ENCODE measurements at places on chromosomes 7 and 10. TPM values are rescaled to one million over a fixed set of nuclear protein-coding genes. Genes with fewer than 3 reads are reported as not detected.

- H3K4me1 ChIP-seq: no peaks in the 10 kb centered on the region
- no peak for DNase-seq
- H3K4me3 ChIP-seq: no peak overlapping the region
Measured at GRCh38 chr7:7889791-7890568, 78.6 kb upstream of the GLCCI1 start.

- no peak for DNase-seq
- no peak overlapping the region for H3K27ac ChIP-seq
- H3K4me1 ChIP-seq: peaks cover 36% of the 10 kb centered on the region
Measured at GRCh38 chr10:61941202-61941681, 39.7 kb downstream of the ARID5B start.

DNA sequence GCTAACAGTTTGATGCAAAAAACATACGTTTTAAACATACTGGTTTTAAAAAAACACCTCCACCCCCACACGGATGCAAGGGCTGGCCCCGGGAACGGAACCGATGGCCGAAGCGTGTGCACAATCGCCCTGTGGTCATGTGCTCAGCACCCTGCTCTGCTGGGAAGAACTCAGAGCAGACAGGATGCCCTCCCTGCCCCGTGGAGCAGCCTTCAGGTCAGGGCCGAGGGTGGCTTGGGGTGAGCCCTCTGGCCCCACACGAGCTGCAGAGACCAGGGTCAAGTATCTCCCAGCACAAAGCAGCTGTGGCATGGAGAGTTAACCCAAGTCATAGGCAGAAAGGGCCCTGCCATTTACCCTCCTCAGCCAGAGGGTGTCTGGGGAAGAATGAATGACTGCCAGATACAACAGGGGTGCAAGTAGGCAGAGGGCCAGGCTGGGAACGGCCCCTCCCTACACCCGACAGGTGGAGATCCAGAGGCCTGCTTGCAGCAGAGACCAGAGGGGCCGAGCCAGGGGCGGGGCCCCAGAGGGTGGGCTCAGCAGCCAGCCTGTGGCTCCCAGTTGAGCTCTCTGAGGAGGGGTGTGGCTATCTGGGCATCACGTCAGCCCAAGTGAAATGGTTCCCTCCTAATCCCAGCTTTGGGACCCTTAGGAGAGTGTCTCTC is 56.8 kb downstream of the ZRANB1 start:
- DNase-seq: no peak
- peaks cover 40% of the 10 kb centered on the region for H3K4me1 ChIP-seq
- no peak overlapping the region for H3K4me3 ChIP-seq
- no peaks in the 10 kb centered on the region for H3K27me3 ChIP-seq
- peaks cover 42% of the 10 kb centered on the region for H3K36me3 ChIP-seq

DNA sequence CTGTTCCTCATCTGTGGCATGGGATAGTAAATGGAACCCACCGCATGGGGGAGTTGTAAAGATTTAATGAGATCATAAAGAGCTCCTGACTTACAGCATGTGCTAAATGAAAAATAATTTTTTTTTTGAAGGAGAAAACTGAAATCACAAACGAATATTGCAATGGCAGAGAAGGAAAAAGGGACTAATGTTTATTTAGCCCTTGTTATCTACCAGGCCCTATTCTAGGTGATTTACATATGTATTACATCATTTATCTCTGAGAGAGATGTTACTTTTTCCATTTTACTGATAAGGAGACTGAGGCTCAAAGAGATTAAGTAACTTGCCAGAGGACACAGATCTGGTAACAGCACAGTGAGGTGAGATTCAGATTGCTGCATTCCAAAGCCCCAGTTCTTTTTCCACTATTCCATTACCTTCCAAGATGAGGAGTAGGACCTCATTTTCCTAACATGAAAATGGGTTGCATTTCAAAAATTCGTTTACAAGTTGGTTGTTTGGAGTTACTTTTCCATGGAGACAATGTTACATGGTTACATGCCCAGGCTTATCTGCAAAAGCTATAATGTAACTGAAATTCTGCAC is 28.6 kb downstream of the VCL start:
- H3K27me3 ChIP-seq: no peaks in the 10 kb centered on the region
- peaks cover 33% of the 10 kb centered on the region for H3K4me1 ChIP-seq
- no peak for DNase-seq
- H3K4me3 ChIP-seq: no peak overlapping the region

DNA sequence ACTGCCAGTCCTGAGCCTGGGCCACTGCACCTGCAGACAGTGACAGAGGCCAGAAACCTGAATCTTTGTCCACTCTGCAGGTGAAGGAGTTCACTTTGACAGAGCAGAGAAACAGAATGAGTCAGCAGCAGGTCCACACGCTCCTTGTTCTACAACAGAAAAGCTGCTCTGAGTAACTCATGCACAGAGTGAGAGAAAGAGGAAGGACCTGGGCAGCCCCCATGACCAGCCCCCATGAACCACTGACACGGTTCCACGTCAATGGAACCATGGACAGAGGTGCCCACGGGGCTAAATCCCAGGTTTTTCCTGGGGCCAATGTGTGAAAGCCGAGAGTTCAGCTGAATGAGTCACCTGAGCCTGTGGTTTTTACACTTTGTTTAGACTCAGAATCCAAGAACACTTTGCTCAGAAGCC is 40.8 kb upstream of the CTBP2 start:
- H3K27me3 ChIP-seq: no peaks in the 10 kb centered on the region
- no peak overlapping the region for H3K27ac ChIP-seq
- no peaks in the 10 kb centered on the region for H3K4me1 ChIP-seq

- H3K36me3 ChIP-seq: no peaks in the 10 kb centered on the region
- DNase-seq: peak; percentile 11
- H3K4me3 ChIP-seq: no peak overlapping the region
- no peaks in the 10 kb centered on the region for H3K4me1 ChIP-seq
- no peaks in the 10 kb centered on the region for H3K27me3 ChIP-seq
- H3K27ac ChIP-seq: no peak overlapping the region
Measured at GRCh38 chr7:120833546-120833945, 24.4 kb downstream of the TSPAN12 start.

DNA sequence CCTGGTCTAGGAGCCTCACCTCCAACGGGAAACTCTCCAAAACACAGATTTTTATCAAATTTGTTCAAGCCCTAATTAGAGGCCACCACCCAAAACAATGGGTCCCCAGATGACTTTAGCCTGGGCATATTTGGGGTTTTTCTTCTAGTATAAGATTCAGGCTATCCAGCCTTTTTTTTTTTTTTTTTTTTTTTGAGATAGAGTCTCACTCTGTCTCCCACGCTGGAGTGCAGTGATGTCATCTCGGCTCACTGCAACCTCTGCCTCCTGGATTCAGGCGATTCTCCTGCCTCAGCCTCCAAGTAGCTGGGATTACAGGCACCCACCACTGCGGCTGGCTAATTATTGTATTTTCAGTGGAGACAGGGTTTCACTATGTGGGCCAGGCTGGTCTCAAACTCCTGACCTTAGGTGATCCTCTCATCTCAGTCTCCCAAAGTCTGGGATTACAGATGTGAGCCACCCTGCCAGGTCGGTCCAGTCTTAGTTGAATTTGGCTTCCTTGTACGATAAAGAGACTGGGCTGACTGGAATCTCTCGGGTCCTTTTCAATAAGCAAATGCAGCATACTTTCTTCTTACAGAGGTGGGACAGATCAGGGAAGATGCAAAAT is 91.4 kb upstream of the KLF6 start:
- no peak overlapping the region for H3K27ac ChIP-seq
- H3K4me1 ChIP-seq: peaks cover 5% of the 10 kb centered on the region
- no peak overlapping the region for H3K4me3 ChIP-seq
- peak; percentile 18 for DNase-seq
- no peaks in the 10 kb centered on the region for H3K27me3 ChIP-seq
- no peaks in the 10 kb centered on the region for H3K36me3 ChIP-seq

DNA sequence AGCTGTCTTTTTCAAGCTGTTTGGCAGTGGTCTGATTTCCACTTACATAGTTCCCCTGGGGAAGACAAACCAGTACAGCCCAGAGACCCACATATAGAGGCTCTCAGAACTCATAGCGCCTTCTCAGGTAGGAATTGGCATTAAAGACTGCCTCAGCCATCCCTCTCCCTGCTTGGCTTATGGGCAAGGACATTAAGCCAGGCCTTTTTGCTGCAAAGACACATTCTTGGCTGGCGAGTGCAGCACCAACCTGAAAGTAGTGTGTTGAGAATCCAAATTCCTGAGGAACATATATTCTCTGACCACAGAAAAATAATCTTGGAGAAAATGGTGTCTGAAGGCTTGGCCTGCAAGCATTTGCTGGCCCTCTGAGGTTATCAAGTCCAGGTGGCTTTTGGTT is 39.2 kb upstream of the HPS1 start:
- no peak overlapping the region for H3K4me3 ChIP-seq
- no peaks in the 10 kb centered on the region for H3K36me3 ChIP-seq
- no peak overlapping the region for H3K27ac ChIP-seq
- peaks cover 2% of the 10 kb centered on the region for H3K4me1 ChIP-seq

- no peak overlapping the region for H3K4me3 ChIP-seq
- H3K27me3 ChIP-seq: no peaks in the 10 kb centered on the region
- peak; percentile 85 for DNase-seq
- H3K27ac ChIP-seq: peak overlapping the region; percentile 99
- peaks cover 59% of the 10 kb centered on the region for H3K4me1 ChIP-seq
- no peaks in the 10 kb centered on the region for H3K36me3 ChIP-seq
Measured at GRCh38 chr10:93437946-93438612, 44.1 kb downstream of the MYOF start.

DNA sequence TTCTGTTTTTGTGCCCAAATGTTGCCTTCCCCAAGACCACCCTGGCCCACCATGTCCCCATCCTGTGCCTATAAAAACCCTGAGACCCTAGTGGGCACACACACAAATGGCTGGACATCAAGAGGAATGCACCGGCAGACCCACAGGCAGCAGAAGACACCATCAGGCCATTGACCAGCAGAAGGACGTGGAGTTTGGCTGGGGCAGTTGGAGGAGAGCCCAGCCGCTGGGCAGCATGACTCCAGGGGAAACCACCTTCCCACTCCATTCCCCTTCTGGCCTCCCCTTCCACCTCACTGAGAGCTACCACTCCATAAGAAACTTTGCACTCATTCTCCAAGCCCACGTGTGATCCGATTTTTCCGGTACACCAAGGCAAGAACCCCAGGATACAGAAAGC is 309.2 kb downstream of the CAMK1D start:
- H3K4me3 ChIP-seq: no peak overlapping the region
- H3K36me3 ChIP-seq: no peaks in the 10 kb centered on the region
- H3K27ac ChIP-seq: no peak overlapping the region
- no peaks in the 10 kb centered on the region for H3K4me1 ChIP-seq
- DNase-seq: no peak

GRCh38 chr10:13892001-13892491 is 305.3 kb downstream of the PRPF18 start:
- H3K4me1 ChIP-seq: peaks cover 5% of the 10 kb centered on the region
- peak overlapping the region; percentile 36 for H3K4me3 ChIP-seq
- no peaks in the 10 kb centered on the region for H3K36me3 ChIP-seq
- no peak for DNase-seq

DNA sequence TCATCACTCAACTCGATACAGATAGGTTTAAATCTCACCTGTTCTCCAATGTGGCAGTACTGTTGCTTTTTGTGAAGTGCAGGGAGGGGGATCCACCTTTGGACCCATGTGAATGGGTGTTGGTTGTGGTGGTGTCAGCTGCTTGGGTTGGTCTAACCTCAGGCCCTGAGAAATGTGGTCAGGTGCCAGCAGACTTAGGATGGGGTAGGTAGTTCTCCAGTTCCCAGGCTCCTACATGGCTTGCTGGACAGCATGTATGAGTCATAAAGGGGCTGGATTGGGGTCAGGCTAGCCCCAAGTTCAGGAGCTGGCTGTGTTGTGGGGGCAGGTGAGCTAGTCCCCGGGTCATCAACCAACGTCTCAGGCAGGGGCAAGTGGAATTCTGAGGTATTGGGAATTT is 472.6 kb upstream of the CNTNAP2 start:
- H3K27ac ChIP-seq: no peak overlapping the region
- no peaks in the 10 kb centered on the region for H3K36me3 ChIP-seq
- no peaks in the 10 kb centered on the region for H3K4me1 ChIP-seq

- H3K4me1 ChIP-seq: peaks cover 6% of the 10 kb centered on the region
- H3K27ac ChIP-seq: peak overlapping the region; percentile 99
- H3K4me3 ChIP-seq: peak overlapping the region; percentile 88
- DNase-seq: peak; percentile 39
Measured at GRCh38 chr7:44796034-44796503, 412 bp upstream of the PPIA start.

Gene AGBL3
- 1.3 TPM for total RNA-seq

Gene OPN1SW
- total RNA-seq: not detected

Gene KMT2C
- 24.1 TPM for total RNA-seq

Gene PAPOLB
- total RNA-seq: under 0.01 TPM

Gene VSIR
- 44.1 TPM for total RNA-seq

Gene CHAT
- not detected for total RNA-seq

Gene ENTPD1
- 3.3 TPM for total RNA-seq

Gene GIMAP5
- total RNA-seq: not detected

Gene CTAGE6
- 0.17 TPM for total RNA-seq

All from fibroblast of lung (primary cell).